Jurkat, Clone E6-1 (cell line): ENCODE measurements at places on chromosomes 11 and 22.

- no peak for DNase-seq
Observed at GRCh38 chr11:272195-272930, 5.8 kb upstream of the NLRP6 start.

DNA sequence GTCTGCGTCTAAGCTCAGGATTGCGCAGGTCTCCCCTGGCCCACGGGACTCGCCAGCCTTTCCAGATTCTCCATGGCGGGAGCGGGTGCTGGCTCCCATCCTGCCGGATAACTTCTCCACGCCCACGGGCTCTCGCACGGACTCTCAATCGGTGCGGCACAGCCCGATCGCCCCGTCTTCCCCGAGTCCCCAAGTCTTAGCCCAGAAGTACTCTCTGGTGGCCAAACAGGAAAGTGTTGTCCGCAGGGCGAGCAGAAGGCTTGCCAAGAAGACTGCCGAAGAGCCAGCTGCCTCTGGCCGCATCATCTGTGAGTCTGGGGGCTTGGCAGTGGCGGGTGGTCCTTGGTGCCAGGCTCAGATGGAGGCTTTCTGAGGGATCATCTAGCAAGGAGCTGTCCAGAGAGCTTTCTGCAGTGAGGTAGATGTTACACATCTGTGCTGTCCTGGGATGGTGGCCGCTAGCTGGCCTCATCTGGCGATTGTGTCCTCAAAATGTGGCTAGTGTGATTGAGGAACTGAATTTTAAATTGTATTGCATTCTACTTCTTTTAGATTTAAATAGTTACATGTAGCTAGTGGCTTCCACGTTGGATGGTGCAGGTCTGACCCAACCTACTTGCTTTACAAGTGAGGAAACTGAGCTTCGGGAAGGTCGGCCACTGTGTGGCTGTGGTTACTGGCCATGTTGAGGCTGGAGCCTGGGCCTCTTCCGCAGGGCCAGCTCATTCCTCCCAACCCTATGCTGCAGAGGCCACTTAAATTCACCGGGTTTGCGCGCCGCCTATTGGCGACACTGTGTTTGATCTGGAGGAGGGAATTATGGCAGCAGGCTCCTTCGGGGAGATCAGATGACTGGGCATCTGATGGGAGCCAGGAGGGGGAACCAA lies 6.7 kb downstream of the INCENP start:
- DNase-seq, result no peak

DNA sequence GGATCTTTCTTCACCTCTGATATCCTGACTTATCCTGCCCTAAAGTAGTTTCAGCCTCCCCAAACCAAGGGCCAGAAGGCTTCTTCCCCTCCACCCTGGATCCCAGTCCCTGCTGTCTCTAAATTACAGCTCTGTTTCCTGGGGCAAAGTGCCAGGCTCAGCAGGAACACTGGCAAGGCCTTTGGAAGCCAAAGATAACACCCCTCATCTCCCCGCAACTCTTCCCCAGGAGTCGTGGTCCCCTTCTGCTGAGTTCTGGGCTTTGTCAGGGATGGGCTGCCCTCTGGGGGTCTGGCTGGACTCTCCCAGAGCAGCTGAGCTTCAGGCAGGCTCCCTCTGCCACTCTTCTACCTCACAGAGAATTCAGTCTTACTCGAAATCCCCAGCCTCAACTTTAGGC lies 53.8 kb upstream of the AMPD3 start:
- DNase-seq, result no peak

DNA sequence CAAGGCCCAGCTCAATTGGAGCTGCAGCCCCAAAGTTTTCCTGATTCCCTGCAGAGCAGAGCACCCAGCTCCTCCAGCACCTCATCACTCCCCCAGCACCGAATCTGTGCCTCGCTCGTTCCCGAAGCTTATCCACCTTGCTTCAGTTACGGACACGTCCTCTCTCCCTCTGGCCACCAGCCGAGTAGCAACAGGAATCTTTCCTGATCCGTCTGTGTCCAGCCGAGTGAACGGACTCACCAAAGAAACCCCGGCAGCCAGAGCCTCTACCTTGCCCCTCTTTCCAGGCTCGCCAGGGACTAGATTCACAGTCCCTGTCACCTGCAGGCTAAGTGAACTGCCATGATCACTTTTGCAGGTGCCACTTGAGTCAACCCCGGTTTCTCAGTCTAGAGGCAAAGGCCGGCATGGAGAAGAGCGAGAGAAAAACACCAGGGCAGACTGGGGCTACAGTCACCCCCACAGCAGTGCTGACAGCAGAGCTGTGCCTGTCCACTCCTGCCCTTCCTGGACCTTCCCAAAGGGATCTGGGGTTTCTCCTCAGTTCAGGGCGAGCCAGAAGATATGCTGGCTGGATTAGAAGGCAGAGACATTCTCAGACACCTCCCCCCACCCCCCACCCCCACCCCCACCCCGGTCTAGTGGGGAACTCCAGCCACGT lies 32.3 kb downstream of the BID start:
- DNase-seq, result no peak

- DNase-seq, result no peak
Observed at GRCh38 chr11:69186316-69187260, 30.9 kb downstream of the SMIM38 start.

DNA sequence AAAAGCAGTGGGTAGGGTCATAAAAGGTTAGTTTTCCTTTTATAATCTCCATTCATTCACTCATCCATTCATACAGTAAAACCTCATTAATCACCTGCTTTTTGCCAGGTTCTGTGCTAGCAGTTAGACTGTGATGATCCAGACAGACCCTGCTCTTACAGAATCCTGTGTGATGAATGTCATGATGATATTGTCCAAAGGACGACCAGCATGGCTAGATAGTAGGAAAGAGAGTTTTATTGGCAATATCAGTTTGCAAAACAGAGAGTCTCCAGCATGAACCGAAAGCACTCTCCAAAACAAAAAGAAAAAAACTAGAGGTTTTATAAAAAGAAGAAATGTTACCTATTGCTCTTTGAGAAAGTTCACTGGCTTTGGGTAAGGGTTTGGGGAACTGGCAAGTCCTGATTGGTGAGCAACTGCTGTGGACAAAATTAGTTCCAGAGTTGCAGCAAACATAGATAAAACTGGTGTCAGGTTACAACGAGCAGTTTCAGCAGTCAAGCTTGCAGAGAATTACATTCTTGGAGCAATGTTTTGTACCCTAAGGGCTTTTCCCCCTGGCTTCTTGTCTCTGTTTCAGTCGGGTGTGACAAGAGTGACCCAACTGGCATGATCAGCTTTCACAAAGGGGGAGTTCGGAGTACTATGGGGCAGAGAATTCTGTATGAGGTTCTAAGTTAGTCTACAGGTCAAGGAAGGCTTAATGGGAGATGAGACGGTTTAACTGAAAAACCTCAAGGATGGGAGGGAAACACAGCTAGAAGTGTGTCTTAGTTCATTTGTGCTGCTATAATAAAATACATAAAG lies 58.3 kb downstream of the HSD17B12 start:
- no peak for DNase-seq

GRCh38 chr11:36308577-36308976 lies 12.5 kb downstream of the PRR5L start:
- no peak for DNase-seq

DNA sequence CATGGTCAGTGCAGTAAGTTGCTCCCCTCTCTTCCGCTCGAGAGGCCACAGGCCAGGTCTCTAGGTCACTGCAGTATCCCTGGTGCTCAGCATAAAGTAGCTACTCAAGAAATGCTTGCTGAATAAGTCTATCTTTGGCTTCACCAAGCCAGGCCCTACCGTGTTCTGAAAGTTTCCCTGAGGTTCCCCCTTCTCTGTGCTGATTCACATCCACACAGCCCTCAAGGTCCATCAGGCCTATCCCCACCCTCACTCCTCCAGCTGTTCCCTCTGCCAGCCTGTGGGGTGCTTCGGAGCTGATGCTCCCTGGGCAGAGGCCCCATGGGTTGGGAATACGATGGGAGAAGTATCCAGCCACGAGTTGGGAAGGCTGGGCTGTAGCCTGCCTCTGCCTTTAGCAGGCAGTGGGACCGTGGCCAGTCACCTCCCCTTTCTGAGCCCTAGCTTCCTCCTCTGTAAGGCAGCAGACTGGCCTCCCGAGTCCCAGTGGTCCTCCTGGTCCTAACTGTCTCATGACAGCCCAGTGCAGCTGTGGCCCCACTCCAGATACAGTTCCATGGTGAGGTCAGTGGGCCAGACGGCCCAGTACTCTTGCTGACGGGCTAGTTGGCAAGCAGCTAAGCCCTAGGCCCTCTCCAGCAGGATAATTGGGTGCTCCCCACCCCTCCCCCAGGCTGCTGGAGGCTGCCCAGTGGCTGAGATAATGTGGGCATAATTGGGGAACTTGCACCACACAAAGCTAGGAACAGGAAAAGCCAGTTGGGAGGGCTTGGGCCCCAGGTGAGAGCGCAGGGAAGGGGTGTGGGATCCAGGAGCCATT lies 48.2 kb downstream of the NECTIN1 start:
- DNase-seq, result no peak

DNA sequence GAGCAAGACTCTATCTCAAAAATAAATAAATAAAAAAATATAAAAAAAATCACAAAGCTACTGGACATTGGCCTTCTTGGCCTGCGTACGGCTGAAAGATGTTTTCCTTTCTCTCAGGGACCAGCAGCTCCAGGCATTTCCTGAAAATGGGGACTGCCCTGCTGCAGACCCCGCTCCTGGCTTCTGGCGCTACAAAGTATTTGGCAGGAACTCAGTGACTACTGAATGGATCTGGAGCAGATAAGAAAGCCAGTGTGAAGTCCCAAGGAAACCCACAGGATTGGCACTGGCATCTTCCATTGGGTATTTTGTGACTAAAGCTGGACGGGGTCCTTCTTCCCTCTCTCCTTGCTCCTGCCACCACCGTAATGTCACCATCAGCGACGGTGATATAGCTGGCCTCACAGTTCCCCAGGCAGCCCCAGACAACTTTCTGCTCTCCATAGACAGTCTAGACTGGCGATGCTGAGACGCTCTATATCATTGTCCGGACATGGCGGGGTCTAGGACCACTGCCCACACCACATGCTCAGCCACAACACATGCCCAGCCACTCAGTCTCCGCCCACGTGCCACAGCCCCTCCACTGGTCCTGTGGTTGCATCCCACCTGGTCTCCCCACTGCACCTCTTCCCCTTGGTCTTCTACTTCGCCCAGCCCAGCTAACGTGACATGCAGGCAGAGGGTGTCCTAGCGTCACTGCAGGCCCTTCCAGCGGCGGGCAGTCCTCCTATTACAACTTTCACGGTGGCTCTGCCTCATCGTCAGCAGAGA lies 22.7 kb upstream of the YPEL1 start:
- DNase-seq, result no peak

DNA sequence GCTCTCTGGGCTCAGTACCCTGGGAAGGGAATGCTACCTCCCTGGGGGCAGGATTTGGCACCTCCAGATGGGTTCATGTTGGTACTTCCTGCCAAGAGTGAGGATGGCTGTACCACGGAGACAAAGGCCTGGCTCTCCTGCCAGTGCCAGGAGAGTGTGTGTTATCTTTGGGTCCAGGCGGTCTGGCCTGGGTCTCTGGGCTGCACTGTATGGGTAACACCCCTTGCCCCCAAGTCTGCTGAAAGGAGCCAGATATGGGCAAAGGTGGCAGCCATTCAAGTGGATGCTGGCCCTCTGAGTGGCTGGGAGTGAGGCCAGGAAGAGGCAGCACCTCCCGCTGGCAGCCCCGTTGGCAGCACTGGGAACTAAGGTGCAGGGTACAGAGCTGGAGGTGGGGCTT lies 91.5 kb downstream of the NECTIN1 start:
- no peak for DNase-seq

- peak; percentile 21 for DNase-seq
Observed at GRCh38 chr22:46763051-46763705, 728 bp downstream of the TBC1D22A start.

- peak; percentile 79 for DNase-seq
Observed at GRCh38 chr11:92770981-92771380, 198.5 kb upstream of the MTNR1B start.

GRCh38 chr22:17578136-17578754 lies 14.9 kb downstream of the SLC25A18 start:
- DNase-seq, result no peak

DNA sequence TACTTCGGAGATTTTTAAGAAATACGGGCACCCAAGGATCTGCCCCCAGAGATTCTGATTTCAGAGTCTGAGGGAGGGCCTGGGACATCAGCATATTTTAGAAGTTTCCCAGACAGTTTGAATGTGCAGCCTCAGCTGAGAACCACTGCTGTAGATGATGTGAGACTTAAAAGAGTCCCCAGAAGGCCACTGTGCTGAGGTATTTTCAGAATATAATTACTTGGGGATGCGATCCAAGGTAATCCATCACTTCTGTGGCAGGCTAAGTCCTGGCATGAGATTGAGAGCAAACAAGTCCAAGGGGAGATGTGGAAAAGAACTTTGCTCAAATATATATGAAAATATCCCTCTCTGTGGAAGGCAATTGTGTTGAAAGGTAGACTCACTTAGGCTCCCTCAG lies 48.3 kb upstream of the AMOTL1 start:
- DNase-seq, result no peak

GRCh38 chr11:4032097-4032496 lies 62.5 kb upstream of the RRM1 start:
- no peak for DNase-seq

DNA sequence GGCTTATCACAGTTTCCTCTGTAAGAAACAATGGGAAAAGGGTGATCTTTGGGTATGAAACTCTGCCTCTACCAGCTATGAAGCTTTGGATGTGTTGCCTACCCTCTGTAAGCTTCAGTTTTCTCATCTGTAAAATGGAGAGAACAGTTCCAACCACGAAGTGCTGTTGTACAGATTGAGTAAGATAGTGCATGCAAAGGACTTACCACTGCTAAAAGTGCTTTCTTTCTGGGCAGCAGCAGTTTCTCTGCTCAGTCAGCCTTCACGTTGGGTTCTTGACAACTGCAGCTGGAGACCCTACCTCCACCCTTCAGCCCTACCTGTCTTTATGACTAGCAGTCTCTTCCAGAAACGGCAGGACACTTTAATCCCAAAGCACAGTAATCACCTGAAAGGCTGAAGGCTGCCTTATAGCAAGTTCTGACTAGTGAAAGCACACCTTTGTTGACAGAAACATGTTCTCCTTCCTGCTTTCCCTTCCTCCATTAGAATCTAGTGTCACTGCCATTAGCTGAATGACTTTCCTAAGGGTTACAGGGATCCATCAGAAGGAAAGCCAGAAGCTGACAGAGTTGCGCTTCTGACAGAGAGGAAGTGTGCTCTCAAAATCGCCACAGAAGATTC lies 91.4 kb downstream of the RPL27A start:
- DNase-seq, result peak; percentile 20

DNA sequence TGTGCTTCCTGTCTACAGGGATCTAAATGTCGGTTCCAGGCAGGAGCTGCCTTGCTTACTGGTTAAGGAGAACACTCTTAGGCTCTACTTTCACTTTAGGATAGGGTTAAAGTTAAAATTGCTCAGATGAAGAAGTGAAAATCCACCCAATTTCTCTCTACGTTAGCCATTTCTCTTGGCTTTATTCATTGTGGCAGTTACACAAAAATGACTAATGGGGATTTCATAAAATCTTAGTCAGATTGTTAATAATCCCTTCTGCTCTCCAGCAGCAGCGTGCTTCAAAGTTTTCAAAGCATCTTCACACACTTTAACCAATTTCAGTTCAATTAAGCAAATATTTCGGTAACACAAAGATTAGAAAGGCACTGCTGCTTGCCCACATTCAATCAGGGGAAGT lies 58.4 kb upstream of the RCN1 start:
- no peak for DNase-seq
